ENCODE measurements at places on chromosomes 12 and 14.

GRCh38 chr12:29023436-29024076 is 125.5 kb upstream of the FAR2 start:
- no peak for DNase-seq

- DNase-seq, result no peak
Observed at GRCh38 chr12:82948491-82948890, 261.8 kb downstream of the TMTC2 start.

GRCh38 chr14:74737753-74738325 is 24.9 kb downstream of the FCF1 start:
- no peak for DNase-seq

GRCh38 chr12:107544937-107545336 is 140.7 kb upstream of the PWP1 start:
- no peak for DNase-seq

GRCh38 chr12:104687823-104688573 is 231.2 kb downstream of the CHST11 start:
- no peak for DNase-seq

All from activated CD4-positive, alpha-beta T cell treated with anti-CD3 and anti-CD28 coated beads, Interleukin-2, amount 50 U/mL, for 24 hours (primary cell).